GM12865 (cell line): ENCODE measurements at places on chromosomes 5 and 9.

DNA sequence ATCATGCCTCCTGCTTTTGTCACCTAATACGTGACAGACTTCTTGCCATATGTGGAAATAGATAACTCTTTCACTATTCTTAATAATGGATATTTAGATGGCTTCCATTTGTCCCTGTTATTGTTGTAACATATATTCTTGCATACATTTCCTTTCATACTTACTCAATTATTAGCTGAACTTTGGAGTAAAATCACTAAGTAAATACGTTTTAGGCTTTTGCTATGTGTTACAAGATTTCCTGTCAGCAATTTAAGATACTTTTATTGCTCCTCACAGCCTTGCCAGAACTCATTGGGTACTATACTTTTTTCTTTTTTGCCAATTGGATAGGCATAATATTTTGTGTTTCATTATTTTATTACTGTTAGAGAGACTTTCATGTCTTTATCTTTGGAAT is 26.9 kb downstream of the CCNH start:
- no peak for DNase-seq

DNA sequence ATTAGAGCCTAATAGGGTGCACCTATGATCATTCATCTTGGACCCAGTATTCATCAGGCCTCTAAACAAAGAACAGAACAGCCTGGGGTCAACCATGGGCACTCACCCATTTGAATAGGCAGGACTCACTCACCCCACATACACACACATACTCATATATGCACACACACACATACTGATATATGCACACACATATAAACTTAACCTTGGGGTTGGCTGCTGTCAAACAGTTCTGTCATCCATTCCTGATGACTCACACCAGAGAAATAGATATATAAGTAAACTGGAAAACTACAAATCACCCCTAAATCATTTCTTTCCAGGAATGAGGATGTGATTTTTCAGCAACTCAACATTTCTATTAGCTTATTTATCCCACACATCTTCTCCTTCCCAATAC is 51.3 kb downstream of the ARL15 start:
- DNase-seq = no peak

GRCh38 chr9:68738358-68738757 is 33.3 kb downstream of the PIP5K1B start:
- DNase-seq = no peak

- no peak for DNase-seq
Observed at GRCh38 chr5:156888520-156888919, 38.4 kb downstream of the PPP1R2B start.

DNA sequence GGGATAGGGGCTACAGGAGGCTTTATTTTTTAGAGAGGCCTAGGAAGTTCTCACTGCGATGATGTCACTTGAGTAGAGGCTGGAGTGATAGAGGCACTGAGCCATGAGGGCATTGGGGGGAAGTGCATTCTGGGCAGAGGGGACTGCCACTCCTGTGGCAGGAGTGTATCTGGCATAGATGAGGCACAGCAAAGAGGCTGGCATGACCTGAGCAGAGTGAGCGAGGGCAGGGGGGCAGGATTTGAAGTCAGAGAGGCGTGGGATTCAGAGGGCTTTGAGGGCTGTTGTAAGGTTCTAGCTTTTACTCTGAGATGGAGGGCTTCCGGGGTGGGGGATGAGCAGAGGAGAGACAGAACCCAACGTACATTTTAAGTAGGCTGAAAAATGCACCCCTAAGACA is 91.9 kb upstream of the SH3PXD2B start:
- DNase-seq = no peak

GRCh38 chr5:41485533-41485932 is 24.9 kb downstream of the PLCXD3 start:
- no peak for DNase-seq

GRCh38 chr5:172450861-172451695 is 3.2 kb downstream of the SH3PXD2B start:
- DNase-seq = peak; percentile 35
